ENCODE measurements at places on chromosomes 6 and 20. TPM values are rescaled to one million over a fixed set of nuclear protein-coding genes. Genes with fewer than 3 reads are reported as not detected.

DNA sequence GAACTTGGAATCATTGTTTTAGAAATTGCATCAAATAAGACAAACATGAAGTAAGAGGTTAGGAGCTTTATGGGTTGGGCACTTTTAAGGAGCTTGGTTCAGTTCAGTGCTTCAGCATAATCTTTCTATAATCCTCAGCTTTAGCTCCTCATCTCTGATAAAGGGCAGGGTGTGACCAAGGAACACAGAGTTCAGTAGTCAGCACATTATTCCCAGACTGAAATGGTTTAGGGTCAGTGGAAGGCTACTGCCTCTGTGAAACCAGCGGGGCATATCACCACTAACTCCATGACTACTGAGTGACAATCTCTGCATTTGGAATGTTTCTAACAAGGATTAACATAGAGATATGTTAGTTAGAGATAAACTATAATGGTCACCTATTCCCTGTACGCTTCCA is 36.9 kb downstream of the CRYBG1 start:
- H3K36me3 ChIP-seq = no peaks in the 10 kb centered on the region
- H3K4me3 ChIP-seq = no peak overlapping the region
- no peak for DNase-seq

DNA sequence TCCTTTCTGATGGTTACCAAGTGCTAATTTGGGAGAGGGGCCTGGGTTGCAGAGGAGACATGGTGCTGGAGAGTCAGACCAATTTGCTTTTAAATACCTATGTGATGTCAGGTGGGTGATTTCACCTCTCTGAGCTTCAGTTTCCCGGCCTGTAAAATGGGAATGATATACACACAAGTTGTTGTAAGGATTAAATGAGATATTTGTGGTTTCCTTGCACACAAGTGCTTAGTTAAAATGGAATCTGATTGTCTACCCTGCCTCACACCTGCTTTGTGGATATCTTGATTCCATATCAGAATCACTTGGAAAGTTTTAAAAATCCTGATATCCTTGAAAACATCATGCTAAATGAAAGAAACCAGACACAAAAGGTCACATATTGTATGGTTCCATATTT is 44.5 kb downstream of the SCAND1 start:
- no peaks in the 10 kb centered on the region for H3K4me1 ChIP-seq
- H3K27me3 ChIP-seq = no peaks in the 10 kb centered on the region
- H3K36me3 ChIP-seq = peaks cover 18% of the 10 kb centered on the region
- no peak for DNase-seq
- no peak overlapping the region for H3K4me3 ChIP-seq
- H3K27ac ChIP-seq = no peak overlapping the region

DNA sequence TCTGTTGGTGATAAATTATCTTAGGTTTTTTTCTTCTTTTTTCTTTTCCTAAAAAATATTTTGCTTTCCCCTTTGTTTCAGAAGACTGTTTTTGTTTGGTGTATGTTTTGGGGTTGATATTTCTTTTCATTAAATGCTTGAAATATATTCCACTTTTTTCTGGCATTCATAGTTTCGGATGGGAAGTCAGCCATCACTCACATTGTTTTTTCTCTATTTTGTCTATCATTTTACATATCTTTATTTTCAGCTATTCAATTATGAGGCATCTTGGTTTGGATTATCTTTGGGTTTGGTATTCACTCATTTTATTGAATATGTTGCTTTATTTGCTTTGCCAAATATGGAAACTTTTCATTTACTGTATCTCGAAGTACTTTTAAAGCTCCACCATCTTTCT is 600.5 kb upstream of the EYS start:
- H3K27me3 ChIP-seq = no peaks in the 10 kb centered on the region
- H3K36me3 ChIP-seq = no peaks in the 10 kb centered on the region
- no peak for DNase-seq
- H3K4me3 ChIP-seq = no peak overlapping the region
- no peaks in the 10 kb centered on the region for H3K4me1 ChIP-seq

DNA sequence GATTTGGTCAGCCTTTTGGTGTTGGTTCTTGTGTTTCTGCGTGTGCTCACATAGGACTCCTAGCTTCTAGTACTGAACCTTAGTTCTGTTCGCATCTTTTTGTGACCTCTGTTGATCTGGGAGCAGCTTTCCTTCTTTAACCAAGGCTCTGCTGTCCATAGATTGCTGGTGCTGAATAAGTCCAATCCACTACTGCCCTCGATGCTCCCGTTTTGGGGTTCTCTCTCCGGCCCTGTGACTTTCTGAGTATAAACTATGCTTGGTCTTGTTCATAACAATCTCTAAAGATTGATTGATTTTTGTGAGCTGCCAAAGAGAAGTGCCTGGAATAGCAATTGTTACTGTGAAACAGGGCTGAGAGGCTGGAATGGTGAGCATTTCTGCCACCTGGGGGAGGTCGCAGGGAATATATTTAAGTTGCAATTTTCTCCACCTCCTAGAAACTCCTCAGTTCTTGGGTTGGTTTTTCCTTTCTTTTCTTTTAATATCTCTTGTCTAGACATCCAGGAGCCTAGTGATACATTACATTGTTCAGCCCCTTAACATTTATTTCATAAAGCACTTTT is 422.9 kb upstream of the CHD6 start:
- H3K4me3 ChIP-seq = no peak overlapping the region
- H3K36me3 ChIP-seq = no peaks in the 10 kb centered on the region
- no peaks in the 10 kb centered on the region for H3K27me3 ChIP-seq
- DNase-seq = no peak
- no peaks in the 10 kb centered on the region for H3K4me1 ChIP-seq

DNA sequence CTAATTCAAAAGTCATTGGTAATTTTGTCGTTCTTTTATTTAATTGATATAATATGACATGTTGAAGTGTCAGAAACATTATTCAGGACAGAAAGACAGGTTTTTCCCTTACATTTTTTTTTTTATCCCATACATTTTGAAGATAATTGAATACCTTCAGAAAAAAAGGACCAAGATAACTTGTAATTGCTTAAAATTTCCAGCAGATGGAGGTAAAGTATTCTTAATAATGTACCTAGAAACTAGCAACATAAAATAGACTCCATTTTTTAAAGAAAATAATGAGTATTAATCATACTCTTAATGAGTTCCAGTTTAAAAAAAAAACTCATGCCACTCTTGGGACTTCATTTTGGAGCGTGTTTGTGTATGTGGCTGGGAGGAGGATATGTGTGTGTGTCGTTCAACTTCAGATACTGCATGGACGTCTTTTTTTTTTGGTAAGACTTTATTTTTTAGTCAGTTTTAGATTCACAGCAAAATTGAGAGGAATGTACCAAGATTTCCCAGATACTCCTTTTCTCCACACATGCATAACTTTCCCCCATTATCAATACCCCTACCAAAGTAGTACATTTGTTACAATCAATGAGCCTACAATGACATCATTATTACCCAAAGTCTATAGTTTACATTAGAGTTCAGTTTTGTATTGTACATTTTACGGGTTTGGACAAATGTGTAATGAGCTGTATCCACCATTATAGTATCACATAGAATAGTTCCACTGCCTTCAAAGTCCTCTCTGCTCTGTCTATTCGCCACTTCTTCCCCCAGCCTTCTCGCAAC is 79.4 kb downstream of the ROS1 start:
- DNase-seq = peak; percentile 23
- no peaks in the 10 kb centered on the region for H3K27me3 ChIP-seq
- H3K4me1 ChIP-seq = no peaks in the 10 kb centered on the region
- H3K4me3 ChIP-seq = no peak overlapping the region

DNA sequence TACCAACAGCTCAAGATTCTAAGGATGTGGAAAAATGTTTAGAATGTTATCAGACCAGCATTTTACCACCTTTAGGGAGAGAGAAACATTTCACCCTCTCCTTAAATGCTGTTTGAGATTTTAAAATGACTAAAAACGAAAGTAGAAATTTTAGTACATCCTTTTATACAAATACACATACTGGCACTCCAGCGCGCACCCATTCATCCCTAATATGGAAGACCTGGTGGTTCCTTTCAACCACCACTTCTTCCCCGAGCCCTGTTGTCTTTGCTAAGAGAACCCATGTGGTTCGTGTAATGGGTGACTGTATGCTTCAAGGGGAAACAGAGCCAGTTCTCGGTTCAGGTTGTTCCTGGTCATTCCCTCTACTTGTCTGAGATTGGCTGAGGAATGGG is 21.3 kb downstream of the SPATA2 start:
- H3K27me3 ChIP-seq = no peaks in the 10 kb centered on the region
- H3K27ac ChIP-seq = no peak overlapping the region
- H3K4me3 ChIP-seq = no peak overlapping the region
- H3K36me3 ChIP-seq = no peaks in the 10 kb centered on the region
- H3K4me1 ChIP-seq = peaks cover 24% of the 10 kb centered on the region

Gene CCDC170
- total RNA-seq = 8.9 TPM

Gene PRRT1
- 0.64 TPM for total RNA-seq

Gene WFDC10B
- not detected for total RNA-seq
